ENCODE measurements at places on chromosomes 13 and 19.

- no peak for DNase-seq
These were observed 4.9 kb upstream of the BRD4 start for GRCh38 chr19:15337202-15337601.

GRCh38 chr13:95258619-95259194 lies 42.5 kb downstream of the ABCC4 start:
- no peak for DNase-seq

DNA sequence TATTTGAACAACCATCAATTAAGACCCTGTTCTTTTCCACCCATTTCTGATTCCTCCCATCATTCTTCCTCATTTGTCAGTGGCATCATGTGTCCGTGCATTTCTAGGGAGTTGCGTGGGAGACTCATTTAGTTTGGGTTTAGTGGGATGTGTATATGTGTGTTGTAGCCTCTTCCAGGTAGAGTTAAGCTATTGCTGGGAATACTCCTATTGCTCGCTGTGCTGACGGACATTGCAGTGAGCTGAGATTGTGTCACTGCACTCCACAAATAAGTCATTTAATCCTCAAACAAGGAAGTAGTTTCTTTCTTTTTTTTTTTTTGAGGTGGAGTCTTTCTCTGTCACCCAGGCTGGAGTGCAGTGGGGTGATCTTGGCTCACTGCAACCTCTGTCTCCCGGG lies 42.2 kb upstream of the RCBTB2 start:
- no peak for DNase-seq

GRCh38 chr13:43894438-43894837 lies 14.7 kb downstream of the LACC1 start:
- no peak for DNase-seq

DNA sequence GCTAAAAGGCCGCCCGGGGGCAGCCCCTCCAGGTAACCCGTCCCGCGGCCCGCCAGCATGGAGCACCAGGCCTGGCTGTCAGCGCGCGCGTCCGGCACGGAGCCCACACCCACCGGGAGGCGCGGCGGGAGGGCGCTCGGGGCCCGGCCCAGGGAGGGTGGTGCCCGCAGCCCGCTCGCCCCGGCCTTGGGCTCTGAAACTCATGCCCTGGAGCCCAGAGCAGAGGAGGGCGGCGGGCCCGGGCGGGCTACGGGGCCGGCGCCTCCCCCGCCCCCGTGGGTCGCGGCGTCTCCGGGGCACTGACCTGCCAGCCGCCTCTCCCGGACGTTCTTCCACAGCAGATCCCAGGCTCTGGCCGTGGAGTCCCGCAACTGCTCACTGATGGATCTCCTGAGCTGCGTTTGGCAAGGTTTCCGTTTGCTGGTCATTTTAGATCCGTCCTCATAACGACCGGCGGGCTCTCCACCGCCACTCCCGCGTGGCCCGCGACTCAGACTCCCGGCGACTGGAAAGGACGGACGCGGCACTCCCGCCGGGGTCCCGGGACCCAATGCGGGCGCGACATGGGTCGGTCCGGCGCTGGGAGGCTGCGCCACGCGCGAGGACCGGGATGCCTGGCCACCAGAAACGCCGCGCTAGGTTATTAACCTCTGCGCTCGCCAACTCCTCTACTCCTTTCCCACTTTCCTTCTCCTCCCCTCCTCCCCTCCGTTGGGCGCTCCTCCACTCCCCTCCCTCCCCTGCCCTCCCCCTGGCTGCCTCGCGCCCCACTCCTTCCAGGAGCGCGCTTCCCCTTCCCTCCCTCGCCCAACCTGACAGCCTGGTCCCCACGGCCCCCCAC lies 64.7 kb upstream of the STARD13 start:
- DNase-seq = no peak

GRCh38 chr13:95122063-95122462 lies 179.2 kb downstream of the ABCC4 start:
- DNase-seq = no peak

GRCh38 chr19:8224394-8225145 lies 15.4 kb downstream of the CERS4 start:
- no peak for DNase-seq

DNA sequence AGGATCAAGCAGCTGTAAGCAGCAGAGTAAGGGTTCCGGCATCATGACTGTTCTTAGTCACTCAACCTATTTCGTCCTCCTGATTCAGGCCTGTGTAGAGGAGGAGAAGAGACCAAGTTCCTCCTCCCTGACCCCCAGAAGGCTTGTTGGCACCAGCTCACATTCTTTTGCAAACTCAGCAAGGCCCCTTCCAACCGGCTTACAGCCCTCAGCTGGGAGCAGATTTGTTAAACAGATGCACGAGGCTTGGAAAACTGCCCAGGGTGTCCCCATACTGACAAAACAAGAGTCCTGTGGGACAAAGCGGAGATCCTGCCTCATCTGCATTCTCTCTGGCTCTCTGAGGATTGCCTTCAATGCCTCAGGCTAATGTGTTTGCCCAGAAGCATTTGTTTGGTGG lies 113.2 kb upstream of the SOX21 start:
- no peak for DNase-seq

GRCh38 chr19:48469934-48470680 lies 938 bp downstream of the CYTH2 start:
- no peak for DNase-seq

GRCh38 chr13:42706286-42706685 lies 75.1 kb upstream of the FAM216B start:
- no peak for DNase-seq

DNA sequence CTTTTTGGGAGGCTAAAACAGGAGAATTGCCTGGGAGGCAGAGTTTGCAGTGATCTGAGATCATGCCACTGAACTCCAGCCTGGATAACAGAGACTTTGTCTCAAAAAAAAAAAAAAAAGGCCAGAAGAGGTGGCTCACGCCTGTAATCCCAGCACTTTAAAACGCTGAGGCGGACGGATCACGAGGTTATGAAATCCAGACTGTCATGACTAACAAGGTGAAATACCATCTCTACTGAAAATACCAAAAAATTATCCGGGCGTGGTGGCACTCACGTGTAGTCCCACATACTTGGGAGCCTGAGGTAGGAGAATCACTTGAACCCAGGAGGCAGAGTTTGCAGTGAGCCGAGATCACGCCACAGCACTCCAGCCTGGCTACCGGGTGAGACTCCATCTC lies 39.9 kb downstream of the ZNF611 start:
- no peak for DNase-seq

- no peak for DNase-seq
These were observed 28.7 kb downstream of the CYP4F2 start for GRCh38 chr19:15869109-15869555.

GRCh38 chr19:17553256-17553655 lies 2.2 kb upstream of the COLGALT1 start:
- DNase-seq = no peak

GRCh38 chr19:46201454-46202310 lies 27.9 kb upstream of the IGFL1 start:
- no peak for DNase-seq

- DNase-seq = no peak
These were observed 300.4 kb downstream of the DLEU7 start for GRCh38 chr13:50543141-50543540.

GRCh38 chr13:59458908-59459579 lies 704.7 kb downstream of the DIAPH3 start:
- DNase-seq = no peak

DNA sequence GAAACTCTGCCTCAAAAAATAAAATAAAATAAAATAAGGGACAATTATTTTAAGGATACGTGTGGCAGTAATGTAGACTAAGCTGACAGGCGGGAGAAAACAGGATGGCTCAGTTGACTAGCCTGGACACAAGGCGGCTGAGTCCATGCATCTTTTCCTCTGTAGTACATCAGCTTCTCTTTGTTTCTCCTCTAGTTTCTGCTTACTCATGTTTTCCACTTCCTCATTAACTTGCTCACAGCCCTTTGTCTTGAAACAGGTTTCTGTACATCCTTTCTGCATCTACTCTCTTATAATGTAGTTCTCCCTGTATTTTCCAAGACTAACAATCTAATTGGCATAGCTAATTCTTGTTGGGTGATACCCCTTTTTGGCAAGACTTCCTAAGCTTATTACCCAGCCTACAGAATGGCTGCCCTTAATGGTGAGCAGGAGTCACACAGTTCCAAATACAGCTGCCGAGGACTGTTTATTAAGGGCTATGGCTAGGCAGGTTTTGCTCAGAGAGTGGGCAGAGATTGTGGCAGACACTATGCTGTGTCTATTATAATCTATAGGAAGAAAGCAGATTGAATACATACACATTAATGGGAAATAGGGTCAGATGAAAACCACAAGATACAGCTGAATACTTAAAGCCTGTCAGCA lies 58.7 kb upstream of the KLF5 start:
- no peak for DNase-seq

DNA sequence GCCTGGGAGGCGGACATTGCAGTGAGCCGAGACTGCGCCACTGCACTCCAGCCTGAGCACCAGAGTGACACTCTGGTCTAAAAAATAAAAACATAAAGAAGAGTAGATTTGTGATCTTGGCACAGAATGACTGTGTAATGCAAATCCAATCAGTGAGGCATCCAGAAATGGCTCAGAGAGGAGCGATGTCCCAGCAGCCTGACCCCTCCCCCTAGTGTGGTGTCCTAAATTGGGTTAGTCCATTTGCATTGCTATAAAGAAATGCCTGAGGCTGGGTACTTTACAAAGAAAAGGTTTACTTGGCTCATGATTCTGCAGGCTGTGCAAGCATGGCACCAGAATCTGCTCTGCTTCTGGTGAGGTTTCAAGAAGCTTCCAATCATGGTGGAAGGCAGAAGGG lies 59.1 kb upstream of the ZNF30 start:
- DNase-seq = no peak

- DNase-seq = no peak
These were observed 13.2 kb downstream of the GADD45B start for GRCh38 chr19:2488942-2489731.

GRCh38 chr13:31848621-31849020 lies 109.3 kb downstream of the RXFP2 start:
- no peak for DNase-seq

DNA sequence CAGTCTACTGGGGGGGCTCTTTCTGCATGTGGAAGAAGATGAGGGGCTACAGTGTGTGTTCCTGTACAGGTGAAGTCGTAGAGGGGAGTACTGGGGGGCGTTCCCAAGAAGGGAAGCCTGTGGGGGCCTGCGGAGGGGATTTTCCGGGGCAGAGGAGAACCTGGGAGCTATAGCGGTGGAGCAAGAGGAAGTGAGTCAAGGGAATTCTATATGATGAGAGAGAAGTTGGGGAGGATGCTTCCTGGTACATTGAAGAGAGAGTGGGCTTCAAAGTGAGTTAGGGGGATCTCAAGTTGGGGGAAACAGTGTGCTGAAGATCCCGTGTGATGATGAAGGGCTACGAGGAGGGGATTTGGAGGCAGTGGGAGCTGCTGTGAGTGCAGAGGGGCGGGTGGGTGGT lies 1.9 kb upstream of the CACNG8 start:
- no peak for DNase-seq

DNA sequence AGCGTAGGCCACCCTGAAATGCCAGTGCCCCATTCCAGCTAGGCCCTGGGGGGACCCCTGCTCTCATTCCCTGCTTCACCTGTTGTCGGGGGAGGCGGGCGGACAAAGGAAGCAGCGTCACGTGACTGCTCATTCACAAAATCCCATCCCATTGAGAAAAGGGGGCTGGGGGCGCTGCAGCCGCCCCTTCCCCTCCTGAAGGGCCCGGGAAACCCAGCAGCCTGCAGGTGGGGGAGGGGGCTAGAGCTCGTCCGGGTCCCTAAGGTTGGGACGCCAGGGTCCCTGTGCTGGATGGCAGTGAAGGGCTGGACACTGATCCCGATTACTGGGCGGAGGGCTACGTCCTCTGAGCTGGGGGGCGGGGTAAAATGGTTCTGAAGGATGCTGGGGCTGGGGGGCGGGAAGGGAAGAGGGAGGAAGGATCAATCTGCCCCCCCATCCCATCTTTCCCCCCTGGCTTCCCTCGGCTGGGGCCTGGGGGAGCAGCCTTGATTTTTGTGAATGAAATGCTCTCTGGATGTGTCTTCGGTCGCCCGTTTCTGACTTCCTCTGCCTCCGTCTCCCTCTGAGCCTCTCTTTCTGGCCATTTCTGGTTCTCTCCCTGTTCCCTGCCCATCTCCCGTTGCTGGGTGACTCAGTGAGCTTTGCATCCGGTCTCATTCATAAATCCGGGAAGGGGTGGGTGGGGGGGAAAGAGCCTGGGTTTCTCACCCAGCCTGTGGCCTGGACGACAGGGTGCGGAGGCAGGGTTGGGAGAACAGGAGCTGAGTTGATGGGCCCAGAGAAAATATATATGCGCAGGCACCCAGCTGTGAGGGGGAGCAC lies 816 bp downstream of the SPRED3 start:
- no peak for DNase-seq

DNA sequence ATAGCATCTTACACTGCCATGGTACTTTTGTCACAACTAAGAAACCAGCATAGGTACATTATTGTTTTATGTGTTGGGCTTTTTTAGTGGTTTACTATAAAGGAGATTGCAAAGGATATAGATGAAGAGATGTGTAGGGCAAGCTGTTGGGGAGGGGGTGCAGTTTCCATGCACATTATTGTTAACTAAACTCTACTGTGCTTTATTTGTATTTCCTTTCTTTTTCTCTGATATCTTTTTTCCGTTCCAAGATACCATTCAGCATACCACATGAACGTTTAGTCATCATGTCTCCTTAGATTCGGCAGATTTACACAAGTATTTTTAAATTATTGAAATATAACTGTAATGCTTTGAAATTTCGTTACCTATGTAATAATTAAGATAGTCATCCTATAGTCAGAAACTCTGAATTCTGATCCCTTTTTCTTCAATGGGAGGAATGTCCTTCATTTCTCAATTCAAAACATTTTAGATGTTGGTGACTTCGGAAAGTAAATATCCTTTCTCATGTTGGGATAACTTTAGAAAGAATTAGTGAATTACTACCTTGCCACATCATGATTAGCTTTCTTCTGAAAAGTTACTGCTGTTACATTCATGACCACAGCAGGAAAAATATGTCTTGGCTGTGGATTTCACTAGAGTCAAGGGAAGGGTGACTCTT lies 82.8 kb downstream of the FRY start:
- no peak for DNase-seq

- no peak for DNase-seq
These were observed 67.4 kb downstream of the CDADC1 start for GRCh38 chr13:49315036-49315565.

- DNase-seq = no peak
These were observed 2.3 kb downstream of the SLC5A5 start for GRCh38 chr19:17873786-17874757.

- no peak for DNase-seq
These were observed 59.4 kb upstream of the SPRY2 start for GRCh38 chr13:80400164-80400864.

- no peak for DNase-seq
These were observed 34.6 kb upstream of the CD177 start for GRCh38 chr19:43318796-43319314.

DNA sequence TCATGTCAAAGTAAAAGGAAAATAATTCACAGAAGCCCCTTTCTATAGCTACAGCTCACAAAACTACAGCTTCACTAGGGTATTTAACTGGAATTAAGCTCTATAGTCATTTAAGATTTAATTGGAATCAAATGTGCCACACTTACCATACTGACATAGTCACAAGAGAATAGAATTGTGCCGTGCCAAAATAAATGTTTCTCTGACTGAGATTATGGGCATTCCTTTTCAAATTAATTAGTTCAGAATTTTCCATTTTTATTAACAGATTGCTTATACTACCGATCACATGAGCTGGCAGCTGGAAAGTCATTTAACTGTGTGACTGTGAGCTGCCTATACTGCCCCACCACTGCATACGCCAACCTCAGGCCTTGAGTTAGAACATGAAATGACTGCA lies 108.4 kb downstream of the LHFPL6 start:
- no peak for DNase-seq

- no peak for DNase-seq
These were observed 14.2 kb upstream of the PNMA8C start for GRCh38 chr19:46442808-46443450.

- DNase-seq = no peak
These were observed 31.6 kb downstream of the MTRF1 start for GRCh38 chr13:41231786-41232185.

All from cortex of kidney (tissue), 1 donor.